Left ventricle myocardium inferior (tissue), 1 donor: ENCODE measurements at places on chromosomes 3 and 15. TPM values are rescaled to one million over a fixed set of nuclear protein-coding genes. Genes with fewer than 3 reads are reported as not detected.
A peak's percentile ranks its signal among the peaks of the same experiment; 100 is the strongest.

The GOLGA6D gene
- total RNA-seq: not detected

The TRIM69 gene
- 57.6 TPM for total RNA-seq

The SNRK gene
- 23.1 TPM for total RNA-seq

The CPN2 gene
- total RNA-seq: 2.4 TPM

The SELENOS gene
- 50.6 TPM for total RNA-seq

The MUSTN1 gene
- total RNA-seq: 32.7 TPM

The DNAJC17 gene
- 16.0 TPM for total RNA-seq

The GPR15 gene
- not detected for total RNA-seq

The ITPKA gene
- 1.9 TPM for total RNA-seq

The C15orf39 gene
- 15.0 TPM for total RNA-seq

The EPHA3 gene
- 3.5 TPM for total RNA-seq

DNA sequence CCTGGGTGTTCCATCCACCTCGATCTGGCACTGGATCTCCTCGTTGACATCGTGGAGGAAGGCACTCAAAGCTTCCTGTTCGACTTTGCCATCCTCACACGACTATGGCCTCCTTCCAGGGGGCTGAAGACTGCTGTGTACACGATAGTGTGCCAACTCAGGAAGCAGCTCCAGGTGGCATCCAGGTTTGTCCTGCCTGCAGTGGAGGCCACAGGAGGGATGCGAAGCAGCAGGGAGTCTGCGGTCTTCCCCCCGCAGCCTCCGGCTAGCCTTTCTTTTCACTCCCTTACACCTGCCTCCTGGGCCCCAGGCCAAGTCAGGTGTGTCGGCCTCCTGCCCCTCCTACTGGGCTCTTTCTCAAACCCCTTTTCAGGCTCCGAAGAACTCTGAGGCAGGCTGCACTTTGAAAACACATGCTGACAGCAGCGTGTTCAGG lies 32.2 kb downstream of the SYNM start:
- DNase-seq: no peak

- DNase-seq: no peak
Observed at GRCh38 chr3:114903213-114903612, 243.9 kb downstream of the ZBTB20 start.

DNA sequence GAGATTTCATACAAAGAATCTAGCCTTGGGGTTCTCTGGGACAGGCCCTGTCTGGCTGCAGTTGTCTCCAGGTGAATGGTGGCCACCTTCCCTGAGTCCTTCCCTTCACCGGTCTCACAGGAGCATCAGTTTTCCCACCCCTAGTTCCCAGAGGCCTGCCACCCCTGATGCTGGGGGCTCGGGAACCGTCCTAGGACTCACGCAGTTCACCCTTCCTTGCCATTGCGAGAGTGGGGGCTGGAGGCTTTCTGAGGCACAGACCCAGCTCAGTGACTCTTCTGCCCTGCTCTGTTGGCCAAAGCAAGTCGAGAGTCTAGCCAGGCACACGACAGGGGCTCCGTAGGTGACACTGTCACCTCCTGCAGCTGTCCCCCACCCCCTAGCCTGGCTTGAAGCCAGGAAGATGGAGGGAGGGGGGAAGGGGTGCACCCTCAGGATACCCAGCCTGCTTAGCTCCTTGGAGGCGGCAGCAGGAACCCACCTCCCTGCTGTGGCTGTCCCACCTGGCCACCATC lies 130.3 kb downstream of the NUP210 start:
- no peak for DNase-seq

DNA sequence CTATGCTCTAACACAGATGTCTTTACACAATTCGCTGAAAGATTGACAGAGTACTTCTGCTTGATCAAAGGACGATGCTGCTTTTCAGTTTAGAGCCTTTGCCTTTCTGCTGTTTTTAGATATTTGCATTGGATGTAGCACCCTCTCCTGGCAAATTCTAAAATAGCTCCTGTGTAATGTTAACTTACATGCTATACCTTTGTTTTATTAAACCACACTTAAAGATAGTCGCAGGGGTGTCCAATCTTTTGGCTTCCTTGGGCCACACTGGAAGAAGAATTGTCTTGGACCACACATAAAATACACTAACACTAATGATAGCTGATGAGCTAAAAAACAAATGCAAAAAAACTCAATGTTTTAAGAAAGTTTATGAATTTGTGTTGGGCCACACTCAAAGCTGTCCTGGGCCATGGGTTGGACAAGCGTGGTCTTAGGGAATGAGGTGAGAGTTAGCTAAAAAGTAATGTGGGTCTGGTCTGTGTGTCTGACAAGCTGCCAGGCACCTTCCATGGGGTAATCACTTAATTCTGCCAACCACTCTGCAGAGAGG lies 62.9 kb downstream of the ATG7 start:
- DNase-seq: no peak

DNA sequence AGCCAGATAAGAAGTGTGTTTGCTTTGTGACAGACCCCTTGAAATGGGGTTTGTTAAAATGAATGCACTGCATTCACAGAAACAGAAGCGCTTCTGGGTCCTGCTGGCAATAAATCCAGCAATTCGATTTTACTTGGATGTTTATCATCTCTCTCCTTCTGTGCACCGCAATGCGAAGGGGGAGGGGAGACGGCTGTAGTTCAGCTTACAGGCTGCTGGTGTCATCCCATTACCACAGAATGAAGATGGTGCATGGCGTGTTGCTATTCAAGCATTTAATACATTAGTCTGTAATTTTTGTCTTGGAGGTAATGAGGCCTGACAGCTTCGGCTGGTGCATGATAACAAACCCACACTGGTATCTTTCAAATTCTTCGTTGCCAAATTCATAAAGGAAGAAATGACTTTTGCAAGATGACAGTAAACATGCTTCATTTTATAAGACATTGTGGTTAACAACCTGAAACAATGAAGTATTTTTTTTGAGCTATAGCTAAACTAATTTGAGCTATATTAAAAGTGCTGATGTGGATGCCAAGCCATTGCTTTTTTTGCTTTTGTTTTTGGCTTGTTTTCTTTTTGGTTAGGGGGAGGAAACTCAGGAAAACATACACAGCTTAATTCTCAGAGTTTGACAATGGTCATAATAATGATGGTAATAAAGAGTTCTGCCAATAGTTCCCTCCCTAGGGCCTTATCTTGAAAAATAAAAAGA lies 418.3 kb downstream of the OTOL1 start:
- peak; percentile 22 for DNase-seq

- peak; percentile 43 for DNase-seq
Observed at GRCh38 chr3:69842789-69843188, 103.5 kb downstream of the MITF start.

DNA sequence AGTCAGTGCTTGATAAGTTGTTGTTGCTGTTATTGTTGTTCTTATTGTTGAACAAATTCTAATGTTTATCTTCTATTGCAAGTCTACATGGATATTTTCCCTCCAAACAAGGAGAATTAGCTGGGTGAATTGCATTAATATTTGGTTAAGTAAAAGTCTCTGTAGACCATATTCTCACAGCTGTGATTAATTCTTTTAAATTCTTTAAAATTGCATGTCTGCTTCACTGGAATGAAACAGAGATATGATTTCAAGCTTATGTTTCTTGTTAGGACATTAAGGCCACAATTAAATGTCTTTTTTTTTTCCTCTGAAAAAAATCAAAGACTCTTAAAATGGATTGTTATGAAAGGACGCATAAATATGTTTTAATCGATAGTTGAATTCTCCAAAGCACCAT lies 153.4 kb downstream of the EBLN2 start:
- no peak for DNase-seq

DNA sequence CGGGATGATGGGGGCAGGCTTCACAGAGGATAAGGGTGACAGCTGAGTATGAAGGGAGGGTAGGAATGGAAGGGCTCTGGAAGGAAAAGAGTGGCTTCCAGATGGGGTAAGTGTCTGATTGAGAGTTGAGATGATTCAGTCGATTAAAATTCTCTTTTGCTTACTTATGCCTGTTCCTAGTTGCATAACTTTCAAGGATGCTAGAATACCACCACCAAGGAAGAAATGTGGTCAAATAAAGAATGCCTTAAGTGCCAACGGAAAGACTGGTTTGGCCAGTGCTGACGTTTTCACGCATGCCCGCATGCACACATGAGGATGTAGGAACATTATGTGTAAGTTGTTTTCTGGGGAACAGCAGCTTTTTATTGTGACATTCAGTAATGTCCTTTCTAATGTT lies 263.4 kb upstream of the WNT5A start:
- no peak for DNase-seq

DNA sequence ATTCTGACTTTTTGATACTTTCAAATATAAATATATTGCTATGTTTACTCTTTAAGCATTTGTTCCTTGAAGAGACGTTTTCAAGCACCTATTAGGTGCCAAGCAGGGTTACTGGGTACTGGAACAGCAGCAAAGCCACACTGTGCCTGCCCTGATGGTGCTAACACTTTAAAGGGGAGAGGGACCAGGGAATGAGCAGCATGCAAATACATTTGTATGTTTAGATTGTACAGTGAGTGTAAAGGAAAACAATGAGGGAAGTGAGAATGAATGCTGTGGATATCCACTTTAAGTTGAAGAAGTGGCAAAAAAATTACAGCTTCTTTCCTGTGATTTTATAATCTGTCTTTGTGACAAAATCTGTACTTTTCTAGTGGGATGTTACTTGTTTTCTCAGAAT lies 400.2 kb upstream of the ATP11B start:
- no peak for DNase-seq

DNA sequence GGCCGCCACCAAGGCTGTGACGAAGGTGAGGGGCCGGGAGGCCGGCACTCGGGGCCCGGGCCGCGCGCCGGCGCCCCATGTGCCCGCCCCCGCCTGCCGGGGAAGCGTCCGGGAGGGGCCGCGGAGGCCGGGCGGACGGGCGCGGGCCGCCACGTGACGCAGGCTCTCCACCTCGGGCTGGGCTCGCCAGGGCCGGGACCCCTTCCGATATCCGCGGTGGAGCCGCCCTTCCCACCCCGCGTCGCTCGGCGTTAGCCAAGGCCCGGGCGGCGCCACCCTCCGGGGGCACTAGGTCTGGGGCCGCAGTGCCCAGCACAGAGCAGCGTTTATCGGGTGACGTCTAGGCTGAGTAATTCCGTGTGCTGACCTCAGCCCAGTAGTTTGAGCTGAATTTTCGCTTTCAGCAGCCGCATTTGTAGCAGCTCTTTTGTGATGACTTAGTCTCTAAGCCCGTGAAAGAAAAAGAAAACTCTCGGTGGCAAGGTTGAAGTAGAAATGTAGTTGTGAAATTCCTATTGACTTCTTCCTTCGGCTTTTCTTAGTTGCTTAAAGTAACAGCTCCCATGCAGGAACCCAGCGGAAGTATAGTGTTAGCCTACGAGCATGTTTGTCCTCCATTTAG lies 885 bp downstream of the CDV3 start:
- peak; percentile 76 for DNase-seq

DNA sequence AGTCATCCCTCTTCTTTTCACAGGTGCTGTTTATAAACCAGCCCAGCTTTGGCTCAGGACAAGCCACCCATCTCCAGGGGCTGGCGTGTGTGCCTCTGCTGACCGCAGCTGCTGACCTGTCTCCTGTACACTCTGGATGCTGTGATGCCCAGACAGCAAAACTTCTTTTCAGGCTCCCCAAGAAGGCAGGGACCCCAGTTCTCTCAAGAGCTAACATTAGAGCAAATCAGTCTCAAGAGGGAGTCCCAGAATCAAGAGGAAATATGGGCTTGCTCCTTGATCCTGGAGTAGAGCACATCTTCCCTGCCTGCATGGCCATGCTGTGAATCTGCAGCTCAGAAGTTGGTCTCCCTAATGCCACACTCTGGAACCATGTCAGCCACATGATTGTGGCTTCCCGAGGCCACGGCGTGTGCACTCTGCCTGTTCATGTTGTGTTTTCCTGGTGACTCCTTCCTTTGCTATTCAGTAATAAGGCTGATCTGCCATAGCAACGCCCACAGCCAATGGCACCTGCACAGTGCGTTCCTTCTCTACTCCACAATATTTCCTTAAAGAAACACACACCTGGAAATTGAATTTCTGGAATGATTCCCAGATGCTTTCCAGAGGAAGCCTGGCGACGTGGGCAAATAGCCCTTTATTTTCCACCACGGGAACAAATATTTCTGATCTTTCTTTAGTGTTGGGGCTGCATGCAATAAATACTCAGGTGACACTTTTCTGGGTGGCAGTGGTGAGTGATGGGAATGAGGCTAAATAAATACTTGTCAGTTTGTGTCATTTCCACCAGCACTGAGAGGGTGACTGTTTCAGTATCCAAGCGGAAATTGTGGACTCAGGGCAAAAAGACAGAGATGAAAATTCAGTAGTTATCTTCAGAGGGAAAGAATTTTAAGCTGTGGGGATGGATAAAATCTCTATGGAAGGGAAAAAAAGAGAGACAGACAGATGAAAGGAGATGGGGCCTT lies 21.9 kb upstream of the THSD4 start:
- no peak for DNase-seq

DNA sequence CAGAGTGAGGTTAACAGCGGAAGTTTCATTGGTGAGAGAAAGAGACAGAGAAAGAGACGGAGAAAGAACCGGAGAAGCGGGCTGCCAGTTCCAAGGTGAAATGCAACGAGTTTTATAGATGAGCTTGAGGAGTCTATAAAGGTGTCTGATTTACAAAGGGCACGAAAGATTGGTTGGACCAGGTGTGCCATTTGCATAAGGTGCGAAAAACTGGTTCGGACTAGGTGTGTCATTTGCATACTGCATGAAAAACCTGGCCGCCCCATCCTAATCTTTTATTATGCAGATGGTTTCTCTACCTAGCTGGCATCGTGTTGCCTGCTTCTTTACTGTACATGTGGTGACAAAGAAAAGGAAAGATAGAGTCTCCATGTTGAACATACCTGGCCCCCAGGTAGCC lies 253.8 kb upstream of the IGF1R start:
- DNase-seq: no peak

DNA sequence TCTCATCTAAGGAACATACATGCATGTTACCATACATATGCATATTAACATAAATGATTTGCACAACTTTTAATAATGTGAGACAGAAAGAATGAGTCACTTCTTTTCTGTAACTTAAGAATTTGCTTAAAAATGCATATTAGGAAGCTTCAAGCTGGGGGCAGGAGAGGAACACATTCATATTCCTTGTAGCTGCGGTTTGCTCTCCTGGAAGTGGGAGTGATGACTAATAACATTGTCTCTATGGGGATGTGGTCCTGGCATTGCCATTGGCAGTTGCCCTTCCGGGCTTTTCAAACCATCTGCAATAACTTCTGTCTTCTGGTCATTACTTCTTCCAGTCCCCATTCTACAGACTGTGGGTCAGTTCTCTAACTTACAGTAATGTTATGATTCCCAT lies 15.6 kb downstream of the CHST2 start:
- DNase-seq: no peak

- no peak for DNase-seq
Observed at GRCh38 chr3:98215051-98215450, 48.6 kb downstream of the OR5H15 start.

DNA sequence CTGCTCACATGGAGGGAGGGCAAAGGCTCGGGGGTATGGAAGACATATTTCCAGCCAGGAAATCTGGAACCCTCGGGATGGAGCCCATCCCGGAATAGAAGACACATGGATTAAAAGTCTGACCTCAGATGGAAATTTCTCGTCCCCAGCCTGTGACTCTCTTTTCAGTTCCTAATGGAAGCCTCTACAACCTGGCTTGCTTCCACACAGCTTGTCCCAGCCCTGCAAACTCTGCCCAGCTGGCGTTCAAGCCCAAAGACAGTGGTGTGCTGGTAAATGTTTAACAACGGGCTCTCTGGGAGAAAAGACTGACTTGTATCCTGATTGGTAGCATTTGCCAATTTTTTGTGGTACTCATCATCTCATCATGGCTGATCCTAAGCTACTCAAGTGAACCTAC lies 35.6 kb upstream of the TLE3 start:
- no peak for DNase-seq

- DNase-seq: no peak
Observed at GRCh38 chr15:52008698-52009434, 10.2 kb upstream of the MAPK6 start.
